Myocyte (in vitro differentiated cells): ENCODE measurements at places on chromosomes 7 and 10. TPM values are rescaled to one million over a fixed set of nuclear protein-coding genes. Genes with fewer than 3 reads are reported as not detected.

HPSE2 gene
- not detected in 2 replicates for total RNA-seq

MNX1 gene
- 0.11 and 0.36 TPM in 2 replicates for total RNA-seq

ADCK2 gene
- total RNA-seq, result 14.4 and 16.0 TPM in 2 replicates

SKAP2 gene
- total RNA-seq, result 43.3 and 48.1 TPM in 2 replicates

SFTPA1 gene
- total RNA-seq, result not detected in 2 replicates

SEMA4G gene
- 0.72 and 2.5 TPM in 2 replicates for total RNA-seq

CPXM2 gene
- not detected in 2 replicates for total RNA-seq

SCRN1 gene
- total RNA-seq, result 86.0 and 94.5 TPM in 2 replicates

GRCh38 chr7:5500777-5501350, 77.2 kb upstream of the TNRC18 start:
- no peak for DNase-seq

DNA sequence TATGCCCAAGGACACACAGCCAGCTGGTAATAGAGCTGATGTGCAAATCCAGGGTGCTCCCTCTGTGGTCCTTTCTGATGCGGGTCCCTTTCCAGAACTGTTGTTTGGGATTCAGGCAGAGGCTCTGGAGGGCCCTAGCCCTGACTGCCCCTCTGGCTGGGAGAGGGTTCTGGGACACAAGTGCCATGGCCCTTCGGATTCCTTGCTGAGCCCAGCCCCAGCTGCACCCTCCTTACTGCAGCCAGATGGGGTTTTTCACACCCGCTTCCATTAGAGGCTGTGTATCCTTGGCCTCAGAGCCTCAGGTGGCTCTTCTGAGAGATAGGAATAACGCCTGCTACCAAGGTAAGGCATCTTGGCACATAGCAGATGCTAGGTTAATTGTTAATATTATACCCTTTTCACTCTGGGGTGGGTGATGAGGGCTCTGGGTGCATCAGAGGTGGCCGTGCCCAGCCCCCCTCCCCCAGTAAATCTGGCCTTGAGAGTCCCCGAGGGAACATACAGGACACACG, 89.8 kb upstream of the LRRC4 start:
- no peak for DNase-seq

GRCh38 chr7:101848208-101848951, 31.0 kb downstream of the CUX1 start:
- DNase-seq, result peak; percentile 78

DNA sequence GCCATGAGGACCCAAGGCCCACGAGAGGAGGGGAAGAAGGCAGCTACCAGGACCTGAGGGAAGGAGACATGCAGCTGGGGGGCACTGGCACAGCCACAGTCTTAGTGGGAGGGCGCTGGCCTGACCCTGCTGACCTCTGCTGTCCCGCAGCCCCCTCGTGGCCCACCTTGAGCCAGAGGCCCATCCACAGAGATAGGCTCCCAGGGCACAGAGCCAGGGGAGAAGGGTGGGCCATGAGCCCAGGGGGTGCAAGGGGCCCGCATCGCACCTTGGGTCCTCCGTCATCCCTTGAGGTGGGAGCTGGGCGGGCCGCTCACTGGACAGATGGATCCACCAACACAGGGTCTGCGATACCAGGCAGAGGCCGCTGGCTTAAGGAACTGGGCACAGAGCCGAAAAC, 387.7 kb upstream of the PFKP start:
- DNase-seq, result no peak

GRCh38 chr10:60778971-60779796, 906 bp downstream of the CDK1 start:
- no peak for DNase-seq

GRCh38 chr10:97171001-97171400, 14.8 kb downstream of the SLIT1 start:
- DNase-seq, result no peak

GRCh38 chr10:92572362-92573090, 1.4 kb downstream of the IDE start:
- no peak for DNase-seq

GRCh38 chr7:55073051-55073511, 54.3 kb downstream of the EGFR start:
- no peak for DNase-seq

- DNase-seq, result no peak
These were observed 38.7 kb downstream of the PPIF start for GRCh38 chr10:79385804-79386531.

DNA sequence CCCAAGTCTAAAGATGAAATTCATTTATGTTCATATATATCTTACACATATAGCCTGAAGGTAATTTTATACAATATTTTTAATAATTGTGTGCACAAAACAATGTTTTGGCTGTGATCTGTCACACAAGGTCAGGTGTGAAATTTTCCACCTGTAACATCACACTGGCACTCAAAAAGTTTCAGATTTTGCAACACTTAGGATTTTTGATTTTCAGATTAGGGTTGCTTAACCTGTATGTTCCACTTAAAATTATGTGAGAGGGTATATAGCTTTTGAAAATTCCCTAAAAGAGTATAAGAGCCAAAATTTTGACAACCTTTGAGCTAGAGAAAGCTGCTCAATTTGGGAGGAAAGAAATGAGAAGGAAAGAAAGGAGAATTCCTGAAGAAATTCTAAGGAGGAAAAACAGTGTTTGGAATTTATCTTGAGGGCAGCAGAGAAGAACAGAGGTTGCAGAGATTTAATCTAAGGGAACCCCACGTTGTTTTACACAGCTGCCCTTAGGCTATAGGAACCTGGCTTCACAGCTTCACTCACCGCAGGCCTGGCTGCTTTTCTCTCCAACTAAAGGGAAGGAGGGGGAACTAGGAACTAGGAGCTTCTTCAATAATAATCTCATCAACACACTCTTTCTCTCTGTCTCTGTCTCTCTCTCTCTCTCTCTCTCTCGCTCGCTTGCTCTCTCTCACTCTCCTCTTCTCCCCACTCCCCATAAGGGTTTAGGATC, 8.5 kb downstream of the VOPP1 start:
- no peak for DNase-seq

DNA sequence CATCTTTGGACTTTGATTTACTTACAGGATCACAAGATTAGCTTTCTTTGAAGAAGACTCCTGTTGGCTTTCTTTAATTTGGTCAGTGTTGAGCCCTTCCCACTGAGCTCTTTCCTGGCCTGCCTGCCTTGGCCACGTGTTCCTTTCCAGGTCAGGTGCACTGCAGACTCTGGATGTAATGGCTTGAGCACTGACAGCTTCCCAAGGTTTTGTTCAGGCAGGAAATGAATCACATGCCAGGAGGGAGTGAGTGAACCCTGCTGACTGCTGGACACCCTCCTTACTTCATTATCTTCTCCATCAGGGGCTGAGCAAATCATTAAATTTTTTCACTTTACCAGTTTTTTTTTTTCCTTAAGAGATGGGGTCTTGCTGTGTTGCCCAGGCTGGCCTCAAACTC, 29.8 kb downstream of the SNX10 start:
- DNase-seq, result no peak

- no peak for DNase-seq
These were observed 16.5 kb downstream of the FKBP14 start for GRCh38 chr7:30010021-30010420.

GRCh38 chr7:99024066-99024465, 119.8 kb downstream of the SMURF1 start:
- DNase-seq, result peak; percentile 14

DNA sequence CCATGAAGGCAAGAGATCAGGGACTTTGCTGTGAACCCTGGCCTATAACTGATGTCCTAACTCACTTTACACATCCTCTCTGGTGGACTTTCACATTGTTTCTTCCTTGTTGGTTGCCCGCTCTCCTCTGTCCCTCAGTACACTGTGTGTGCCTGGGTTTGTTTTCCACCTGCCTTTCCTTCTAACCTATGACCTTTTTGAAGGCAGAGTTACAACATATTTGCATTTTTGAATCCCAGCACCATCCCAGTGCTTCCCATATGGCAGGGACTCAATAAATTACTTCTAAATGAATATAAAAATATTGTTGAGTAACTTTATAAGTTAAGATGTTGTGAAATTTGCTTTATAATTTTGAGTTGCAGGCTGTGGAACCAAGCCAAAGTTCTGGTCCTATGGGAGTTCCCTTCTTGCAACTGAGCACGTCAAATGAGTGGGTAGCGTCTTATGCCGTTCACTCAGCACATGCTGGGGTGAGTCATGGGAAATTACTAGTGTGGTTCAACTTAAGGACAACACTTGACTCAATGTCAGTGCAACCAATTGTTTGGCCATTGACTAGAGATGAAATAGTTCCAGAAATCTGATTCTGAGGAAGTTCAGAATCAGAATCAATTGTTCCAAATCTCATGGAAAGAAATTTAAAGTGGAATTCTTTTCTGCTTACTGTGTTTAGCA, 250.9 kb downstream of the TWIST1 start:
- peak; percentile 91 for DNase-seq

- no peak for DNase-seq
These were observed 10.7 kb downstream of the PEX1 start for GRCh38 chr7:92517631-92518030.

- no peak for DNase-seq
These were observed 165.7 kb downstream of the PTPN20 start for GRCh38 chr10:47076949-47077361.

- DNase-seq, result peak; percentile 7
These were observed 297.8 kb downstream of the SDK1 start for GRCh38 chr7:3598854-3599253.

GRCh38 chr7:157795643-157796042, 458.8 kb downstream of the DNAJB6 start:
- DNase-seq, result no peak

- no peak for DNase-seq
These were observed 14.2 kb upstream of the LFNG start for GRCh38 chr7:2505401-2505800.

GRCh38 chr7:104196161-104196560, 11.7 kb downstream of the ORC5 start:
- no peak for DNase-seq

GRCh38 chr7:28921822-28922221, 36.3 kb downstream of the TRIL start:
- peak; percentile 82 for DNase-seq
